ENCODE measurements at places on chromosomes 13 and 19.

DNA sequence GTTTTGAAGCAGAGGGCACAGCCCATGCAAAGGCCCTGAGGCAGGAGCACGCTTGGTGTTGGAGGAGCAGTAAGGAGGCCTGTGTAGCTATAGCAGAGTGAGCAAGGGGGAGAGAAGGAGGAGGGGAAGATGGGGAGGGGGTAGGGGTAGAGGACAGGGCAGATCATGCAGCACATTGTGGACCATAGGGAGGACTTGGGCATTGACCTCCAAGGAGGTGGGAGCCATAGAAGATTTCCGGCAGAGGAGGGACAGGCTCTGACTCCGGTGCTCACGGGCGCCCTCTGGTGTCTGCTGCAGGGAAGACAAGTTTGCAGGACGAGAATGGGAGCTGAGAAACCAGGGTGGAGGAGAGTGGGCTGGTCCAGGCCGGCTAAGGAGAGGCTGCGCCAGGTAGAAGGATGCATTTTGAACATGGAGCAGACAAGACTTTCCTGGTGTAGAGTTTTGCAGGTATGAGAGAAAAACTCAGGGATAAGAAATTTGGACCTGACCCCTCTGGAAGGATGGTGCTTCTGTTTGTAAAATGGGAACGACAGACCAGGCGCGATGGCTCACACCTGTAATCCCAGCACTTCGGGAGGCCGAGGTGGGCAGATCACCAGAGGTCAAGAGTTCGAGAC is 13.7 kb upstream of the CREB3L3 start:
- peak; percentile 99 for DNase-seq

- DNase-seq = no peak
Observed at GRCh38 chr13:112092453-112092852, 25.5 kb downstream of the SOX1 start.

DNA sequence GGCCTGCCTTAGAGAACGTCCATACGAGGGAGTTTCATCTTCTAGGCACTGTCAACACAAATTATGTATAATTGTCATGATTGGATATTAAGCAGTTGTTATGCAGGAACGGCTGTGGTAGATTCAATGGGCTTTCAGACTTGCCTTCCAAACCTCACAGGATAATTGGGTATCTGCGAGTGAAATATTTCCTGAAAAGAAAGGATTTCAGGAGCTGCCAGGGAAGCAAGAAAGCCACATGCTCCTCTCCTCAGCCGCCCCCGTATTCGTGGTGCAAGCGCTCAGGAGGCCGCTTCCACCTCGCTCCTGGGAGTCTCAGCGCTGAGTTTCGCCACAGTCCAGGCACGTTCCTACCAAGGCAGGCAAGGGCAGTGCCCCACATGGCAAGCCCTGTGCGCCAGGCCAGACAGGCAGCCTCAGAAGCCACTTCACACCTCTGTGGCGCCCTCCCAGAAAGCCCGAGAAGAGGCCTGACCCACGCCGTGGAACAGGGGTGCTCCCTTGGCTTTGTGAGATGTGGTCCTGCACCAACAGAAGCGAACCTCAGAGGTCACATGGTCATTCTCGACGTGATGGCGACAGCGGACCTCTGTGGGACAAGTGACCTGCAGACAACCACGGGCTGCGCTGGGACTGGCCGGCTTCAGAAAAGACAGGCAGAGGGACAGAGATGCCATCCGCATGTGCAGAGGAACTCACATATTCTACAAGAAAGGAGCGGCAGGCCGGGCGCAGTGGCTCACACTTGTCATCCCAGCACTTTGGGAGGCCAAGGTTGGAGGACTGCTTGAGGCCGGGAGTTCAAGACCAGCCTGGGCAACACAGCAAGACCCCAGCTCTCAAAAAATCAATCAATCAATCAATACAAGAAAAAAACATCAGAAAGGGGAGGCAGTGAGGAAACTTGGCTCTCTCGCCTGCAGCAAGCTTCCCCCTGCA is 41.4 kb downstream of the CEBPG start:
- DNase-seq = no peak

GRCh38 chr13:78468621-78469020 is 134.7 kb downstream of the POU4F1 start:
- no peak for DNase-seq

GRCh38 chr19:30718707-30719106 is 346.5 kb downstream of the ZNF536 start:
- DNase-seq = no peak
